Mammary microvascular endothelial cell (primary cell): ENCODE measurements at places on chromosomes 1 and 21. TPM values are rescaled to one million over a fixed set of nuclear protein-coding genes. Genes with fewer than 3 reads are reported as not detected.

The STUM gene
- total RNA-seq, result not detected in 2 replicates

The AZIN2 gene
- total RNA-seq, result 0.47 and 1.9 TPM in 2 replicates

The VAV3 gene
- 4.0 and 5.1 TPM in 2 replicates for total RNA-seq

The PTCH2 gene
- total RNA-seq, result 0.13 and 0.20 TPM in 2 replicates

The ADGRL4 gene
- 166 and 170 TPM in 2 replicates for total RNA-seq

The SLC35F3 gene
- not detected in 2 replicates for total RNA-seq

The LEMD1 gene
- total RNA-seq, result not detected in 2 replicates

The CFHR5 gene
- not detected in 2 replicates for total RNA-seq

The SPRR2E gene
- total RNA-seq, result not detected in 2 replicates

The TMEM50A gene
- total RNA-seq, result 125 and 137 TPM in 2 replicates

The COL11A1 gene
- total RNA-seq, result not detected in 2 replicates

The OR14K1 gene
- total RNA-seq, result not detected in 2 replicates

The ATP1A4 gene
- not detected in 2 replicates for total RNA-seq

The ATAD3A gene
- total RNA-seq, result 50.7 and 56.6 TPM in 2 replicates

The IL20 gene
- total RNA-seq, result not detected in 2 replicates

The SMCP gene
- total RNA-seq, result not detected in 2 replicates

The CLCA4 gene
- not detected in 2 replicates for total RNA-seq

The OR10Z1 gene
- total RNA-seq, result not detected in 2 replicates

The HJV gene
- not detected in 2 replicates for total RNA-seq

The CELA2B gene
- not detected in 2 replicates for total RNA-seq
